ENCODE measurements at places on chromosomes 7 and 10.

GRCh38 chr7:148277042-148277660 is 313.4 kb upstream of the C7orf33 start:
- no peak for DNase-seq

DNA sequence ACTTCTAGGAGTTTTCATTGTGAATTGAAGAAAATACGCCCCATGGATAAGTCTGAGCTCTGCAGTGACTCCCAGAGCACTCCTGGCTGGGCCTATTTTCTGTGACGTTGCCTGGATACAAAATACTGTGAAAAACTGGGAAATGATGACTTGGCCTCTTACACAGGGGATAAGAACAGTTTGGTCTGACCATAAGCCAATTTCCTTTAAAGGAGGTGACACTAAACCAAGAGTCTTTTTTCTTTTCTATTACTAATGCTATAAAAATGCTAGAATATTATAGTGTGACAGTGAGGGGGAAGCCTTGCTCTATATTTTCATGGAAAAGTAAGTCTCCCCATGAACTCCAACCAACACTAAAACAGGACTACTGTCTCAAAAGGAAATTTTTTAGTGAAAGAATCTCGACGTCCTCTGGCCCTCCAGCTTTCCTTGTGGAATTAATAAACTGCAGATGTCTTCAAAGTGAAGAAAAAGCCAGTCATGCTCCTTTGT is 45.5 kb downstream of the MYOF start:
- no peak for DNase-seq

GRCh38 chr10:70896551-70896950 is 8.2 kb upstream of the PCBD1 start:
- no peak for DNase-seq

GRCh38 chr7:20019757-20020432 is 197.3 kb downstream of the MACC1 start:
- DNase-seq = no peak

DNA sequence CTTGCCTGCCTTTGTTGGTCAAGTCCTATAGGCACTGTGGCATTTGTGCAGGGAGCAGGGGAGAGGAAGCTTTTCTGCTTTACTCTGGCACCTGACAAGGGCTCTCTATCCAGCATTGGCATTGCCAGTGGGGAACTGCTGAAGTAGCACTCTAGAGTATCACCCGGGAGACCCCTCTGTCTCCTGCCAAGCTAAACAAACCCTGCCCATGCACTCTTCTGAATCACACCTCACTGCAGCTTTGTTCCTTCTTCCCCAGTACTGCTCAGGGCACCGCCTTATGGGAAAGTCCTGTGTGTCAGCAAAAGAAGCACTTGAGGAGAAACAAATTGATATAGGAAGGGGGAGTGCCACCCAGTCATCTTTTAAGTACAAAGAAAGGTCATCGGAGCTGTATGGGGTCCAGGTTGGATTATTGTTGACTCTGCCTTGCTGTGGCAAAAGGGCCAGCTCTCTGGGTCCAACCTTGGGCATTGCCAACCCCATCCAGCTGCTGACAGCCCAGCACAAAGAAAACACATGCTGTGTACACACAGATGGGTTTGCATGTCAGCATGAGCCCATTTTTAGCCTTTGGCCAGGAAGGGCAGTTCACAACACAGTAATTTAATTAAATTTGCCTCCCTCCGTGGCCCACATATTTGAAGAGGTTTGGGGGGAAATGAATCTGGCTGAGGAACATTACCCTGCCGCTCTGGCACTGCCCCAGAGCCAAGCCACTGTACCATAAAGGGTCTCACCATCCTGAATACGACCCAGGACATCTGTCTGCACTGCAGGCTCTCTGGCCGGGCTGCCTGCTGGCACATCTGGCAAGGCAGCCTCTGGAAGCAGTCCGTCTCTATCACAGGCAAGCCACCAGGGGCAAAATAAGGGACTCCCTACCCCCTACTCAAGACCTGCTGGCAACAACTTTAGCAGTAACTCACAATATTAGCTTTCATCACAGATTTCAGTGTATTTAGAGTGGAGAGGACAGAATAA is 13.1 kb downstream of the LRRC4 start:
- no peak for DNase-seq

- no peak for DNase-seq
Measured at GRCh38 chr7:33183504-33183903, 54.1 kb downstream of the BBS9 start.

GRCh38 chr10:107118866-107119265 is 45.6 kb downstream of the SORCS1 start:
- no peak for DNase-seq

- DNase-seq = peak; percentile 57
Measured at GRCh38 chr10:14571866-14572507, 202.7 kb downstream of the FAM107B start.

GRCh38 chr10:6987536-6987945 is 407.5 kb upstream of the PRKCQ start:
- no peak for DNase-seq

DNA sequence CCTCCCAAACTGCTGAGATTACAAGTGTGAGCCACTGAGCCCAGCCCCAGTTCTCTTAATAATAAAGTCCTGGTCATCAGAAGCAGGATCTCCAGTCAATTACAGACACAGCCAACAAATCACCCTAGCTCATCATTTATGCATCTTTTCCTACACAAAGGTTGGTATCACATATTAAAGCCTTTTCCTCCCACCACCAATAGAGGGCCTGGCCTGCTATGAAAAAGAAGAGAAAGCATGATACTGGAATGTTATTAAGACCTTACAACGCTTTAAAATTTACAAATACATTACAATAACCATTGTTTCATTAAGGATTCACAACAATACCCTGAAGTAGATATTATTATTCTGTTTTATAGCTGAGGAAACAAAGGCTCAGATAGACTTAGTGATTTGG is 25.9 kb downstream of the VAX1 start:
- DNase-seq = no peak

GRCh38 chr10:78385599-78385998 is 351.9 kb downstream of the RPS24 start:
- no peak for DNase-seq

GRCh38 chr7:66123175-66123528 is 8.5 kb downstream of the CRCP start:
- no peak for DNase-seq

- no peak for DNase-seq
Measured at GRCh38 chr7:42342381-42342780, 105.4 kb upstream of the GLI3 start.
